Left lung (tissue), 14 donors: ENCODE measurements at places on chromosomes 7 and 10. TPM values are rescaled to one million over a fixed set of nuclear protein-coding genes. Genes with fewer than 3 reads are reported as not detected.

- H3K4me3 ChIP-seq = no peak overlapping the region
- no peak overlapping the region for H3K27ac ChIP-seq
- no peaks in the 10 kb centered on the region for H3K36me3 ChIP-seq
- H3K4me1 ChIP-seq = no peaks in the 10 kb centered on the region
- no peak for DNase-seq
These were observed 17.8 kb upstream of the SDK1 start for GRCh38 chr7:3283130-3283704.

DNA sequence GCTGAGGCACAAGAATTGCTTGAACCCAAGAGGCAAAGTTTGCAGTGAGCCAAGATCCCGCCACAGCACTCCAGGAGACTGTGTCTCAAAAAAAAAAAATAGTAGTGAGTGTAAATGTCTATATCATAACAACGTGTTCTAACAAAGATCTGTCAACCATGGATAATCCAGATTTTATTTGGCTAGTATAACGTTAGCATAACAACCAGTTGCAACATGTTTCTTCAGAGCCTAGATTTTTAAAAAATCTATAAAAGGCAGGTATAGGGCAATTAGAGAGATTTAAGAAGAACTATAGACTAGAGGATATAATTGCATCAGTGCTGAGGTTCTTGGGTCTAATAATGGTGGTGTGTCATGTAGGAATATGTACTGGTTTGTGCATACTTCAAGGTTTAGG, 30.5 kb downstream of the DLG5 start:
- H3K4me1 ChIP-seq = peaks cover 4% of the 10 kb centered on the region
- no peak for DNase-seq
- H3K36me3 ChIP-seq = no peaks in the 10 kb centered on the region
- H3K4me3 ChIP-seq = no peak overlapping the region

GRCh38 chr10:118397391-118397790, 55.3 kb upstream of the FAM204A start:
- H3K4me3 ChIP-seq = no peak overlapping the region
- H3K36me3 ChIP-seq = no peaks in the 10 kb centered on the region
- H3K4me1 ChIP-seq = no peaks in the 10 kb centered on the region
- H3K27ac ChIP-seq = no peak overlapping the region
- H3K27me3 ChIP-seq = no peaks in the 10 kb centered on the region

DNA sequence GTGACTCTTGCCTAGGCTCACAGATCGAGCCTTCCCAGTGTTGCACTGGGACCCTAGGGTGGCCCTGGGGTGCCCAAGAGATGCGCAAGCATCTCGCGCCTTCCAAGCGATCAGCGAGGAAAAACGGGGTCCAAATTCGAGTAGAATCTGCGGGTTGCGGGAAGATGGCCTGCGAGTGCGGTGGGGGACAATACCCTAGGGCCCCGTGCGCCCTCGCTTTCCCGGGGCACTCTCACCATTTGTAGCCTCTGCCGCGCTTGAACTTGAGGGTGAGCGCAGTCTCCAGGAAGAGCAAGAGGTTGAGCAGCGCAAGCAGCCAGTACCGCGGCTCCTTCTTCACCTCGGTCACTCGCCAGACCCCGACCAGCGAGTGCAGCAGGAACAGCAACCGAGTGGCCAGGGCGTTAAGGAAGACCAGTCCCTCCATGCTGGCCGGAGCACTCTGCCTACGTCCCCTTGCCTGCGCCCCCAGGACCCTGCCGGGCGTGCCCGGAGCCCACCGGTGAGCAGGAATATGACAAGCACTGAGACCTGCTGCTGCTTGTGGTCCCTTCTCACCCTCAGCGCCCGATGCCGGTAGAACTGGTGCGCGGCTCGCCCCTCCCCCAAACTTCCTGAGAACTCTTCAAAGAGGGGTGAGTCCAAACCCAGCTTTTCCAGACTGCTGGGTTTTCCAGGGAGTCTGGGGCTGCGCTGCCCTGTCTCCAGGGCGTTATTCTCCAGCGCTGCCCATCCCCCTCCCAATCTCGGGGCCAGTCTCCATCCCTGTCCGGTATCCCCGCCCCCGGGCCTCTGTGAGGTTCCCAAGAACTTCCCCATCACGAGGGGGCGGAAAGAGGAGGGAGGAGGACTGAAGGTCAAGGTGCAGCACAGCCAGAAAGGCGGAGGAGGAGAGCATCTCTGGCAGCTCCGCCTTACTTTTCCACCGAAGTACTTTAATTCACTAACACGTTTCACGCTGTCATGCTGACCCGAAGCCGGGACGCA, at the start of gene TMEM26:
Gene TMEM26 (minus strand): TSS at position 727 of the 987 bp plus-strand sequence. CDS start 300 bp downstream, at position 427.
- H3K36me3 ChIP-seq = no peaks in the 10 kb centered on the region
- H3K4me3 ChIP-seq = peak within 1 kb of the TSS; percentile 34
- peak; percentile 78 for DNase-seq

- no peaks in the 10 kb centered on the region for H3K4me1 ChIP-seq
- H3K4me3 ChIP-seq = no peak overlapping the region
These were observed 41.3 kb downstream of the PHTF2 start for GRCh38 chr7:77839919-77840318.

DNA sequence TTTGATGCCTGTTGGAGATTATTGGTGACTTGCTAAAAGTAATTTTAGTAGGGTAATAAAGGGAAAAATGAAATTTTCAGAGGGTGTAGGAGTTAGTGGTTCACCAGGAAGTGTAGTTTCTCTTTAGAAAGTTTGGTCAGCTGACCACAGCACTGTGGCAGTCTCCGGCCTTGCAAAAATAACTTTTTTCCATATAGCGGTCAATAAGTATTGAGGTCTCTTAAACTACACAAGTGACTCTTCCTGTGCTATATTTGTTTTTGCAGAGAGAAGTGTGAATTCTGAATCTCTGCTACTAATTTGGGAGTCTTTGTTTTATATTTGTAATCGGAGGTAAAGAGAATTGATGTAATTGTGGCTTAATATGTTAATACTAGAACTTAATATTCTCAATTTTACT, 24.3 kb downstream of the PTPN12 start:
- peaks cover 5% of the 10 kb centered on the region for H3K36me3 ChIP-seq
- no peaks in the 10 kb centered on the region for H3K27me3 ChIP-seq
- no peak overlapping the region for H3K4me3 ChIP-seq
- H3K27ac ChIP-seq = no peak overlapping the region

Gene TRRAP
- 35.7 TPM for total RNA-seq

- no peak overlapping the region for H3K4me3 ChIP-seq
- no peak overlapping the region for H3K27ac ChIP-seq
- H3K36me3 ChIP-seq = no peaks in the 10 kb centered on the region
- H3K4me1 ChIP-seq = no peaks in the 10 kb centered on the region
- no peak for DNase-seq
These were observed 452.0 kb downstream of the ARL4A start for GRCh38 chr7:13139436-13139835.

DNA sequence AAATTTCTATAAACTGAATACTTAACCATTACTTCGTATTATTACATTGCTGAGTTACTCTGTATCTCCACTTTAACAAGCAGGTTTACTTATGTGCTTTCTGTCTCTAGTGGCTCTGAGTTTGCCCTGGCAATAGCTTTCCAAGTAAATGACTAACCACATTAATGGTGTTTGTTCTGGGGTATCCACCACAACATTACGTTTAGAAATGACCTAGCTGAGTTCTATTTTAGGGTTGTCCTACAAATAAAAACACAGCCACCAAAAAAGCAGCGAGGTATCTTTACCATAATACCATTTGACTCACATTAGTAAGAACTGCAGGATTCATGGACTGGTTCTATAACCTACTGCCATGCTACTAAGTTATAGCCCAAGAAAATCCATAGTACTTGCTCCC, 83.1 kb downstream of the HIBADH start:
- H3K36me3 ChIP-seq = no peaks in the 10 kb centered on the region
- no peaks in the 10 kb centered on the region for H3K4me1 ChIP-seq
- H3K27ac ChIP-seq = no peak overlapping the region
- H3K4me3 ChIP-seq = no peak overlapping the region
- H3K27me3 ChIP-seq = no peaks in the 10 kb centered on the region

DNA sequence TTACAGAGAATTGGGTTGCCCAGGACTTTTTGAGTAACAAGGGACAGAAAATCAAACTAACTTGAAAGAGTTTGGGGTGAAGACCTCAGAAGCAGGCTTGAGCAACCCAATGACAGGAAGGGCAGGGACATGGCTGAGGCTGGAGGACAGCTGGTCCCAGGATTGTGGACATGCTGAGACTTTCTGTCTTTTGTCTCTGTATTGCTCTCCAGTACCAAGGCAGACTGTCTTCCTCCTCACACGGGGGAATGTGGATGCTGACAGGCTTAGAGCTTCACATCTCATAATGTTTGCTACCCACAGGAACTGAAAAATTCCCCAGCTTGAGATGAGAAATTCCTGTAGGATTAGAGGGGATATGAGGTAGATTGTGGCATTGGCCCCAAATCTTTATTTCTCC, 229.6 kb downstream of the PHF14 start:
- no peak overlapping the region for H3K27ac ChIP-seq
- no peak for DNase-seq
- no peak overlapping the region for H3K4me3 ChIP-seq
- H3K4me1 ChIP-seq = no peaks in the 10 kb centered on the region
- H3K27me3 ChIP-seq = no peaks in the 10 kb centered on the region

GRCh38 chr10:23081891-23082290, 13.5 kb upstream of the MSRB2 start:
- no peaks in the 10 kb centered on the region for H3K4me1 ChIP-seq
- H3K27me3 ChIP-seq = peaks cover 6% of the 10 kb centered on the region
- no peak overlapping the region for H3K4me3 ChIP-seq
- H3K27ac ChIP-seq = no peak overlapping the region
- no peaks in the 10 kb centered on the region for H3K36me3 ChIP-seq

DNA sequence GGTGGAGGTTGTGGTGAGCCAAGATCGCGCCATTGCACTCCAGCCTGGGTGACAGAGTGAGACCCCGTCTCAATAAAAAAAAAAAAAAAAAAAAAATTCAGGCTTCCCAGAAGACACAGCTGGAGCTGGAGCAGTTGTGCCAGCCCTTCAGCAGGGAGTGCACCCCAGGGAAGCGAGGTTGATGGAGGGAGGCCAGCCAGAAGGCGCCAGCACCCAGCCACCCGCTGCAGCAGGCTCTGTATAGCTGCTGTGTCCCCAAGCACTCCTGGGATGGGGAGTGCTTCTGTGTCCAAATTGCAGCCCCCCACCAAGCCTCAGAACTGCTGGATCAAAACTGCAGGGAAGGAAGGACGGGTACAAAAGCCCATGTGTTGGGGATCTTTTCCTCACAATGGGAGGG, 47.8 kb downstream of the COBL start:
- no peaks in the 10 kb centered on the region for H3K27me3 ChIP-seq
- H3K4me3 ChIP-seq = no peak overlapping the region
- DNase-seq = no peak

DNA sequence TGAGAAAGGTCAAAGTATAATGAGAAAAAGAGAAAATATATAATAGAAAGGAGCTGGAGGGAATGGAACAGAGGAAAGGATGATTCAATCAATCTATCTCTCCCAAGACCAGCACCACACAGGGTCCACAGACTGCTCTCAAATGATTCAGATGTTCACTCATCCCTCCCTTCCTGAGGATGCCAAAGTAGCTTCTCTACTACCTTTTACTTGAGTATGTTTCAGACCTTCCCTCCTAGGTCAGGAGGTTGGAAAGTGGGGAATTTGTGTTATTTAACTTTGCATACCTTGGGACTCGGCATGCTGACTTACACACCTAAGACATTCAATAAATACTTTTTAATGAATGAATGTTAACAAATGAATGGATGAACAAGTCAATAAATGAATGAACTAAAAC, 30.6 kb downstream of the CPVL start:
- H3K4me3 ChIP-seq = no peak overlapping the region
- peaks cover 2% of the 10 kb centered on the region for H3K4me1 ChIP-seq
- H3K36me3 ChIP-seq = no peaks in the 10 kb centered on the region
- no peaks in the 10 kb centered on the region for H3K27me3 ChIP-seq
- H3K27ac ChIP-seq = no peak overlapping the region
